ENCODE measurements at places on chromosomes 16 and 17.

- DNase-seq = no peak
Measured at GRCh38 chr17:34822007-34822739, 139.1 kb downstream of the CCT6B start.

GRCh38 chr17:37844158-37844976 is 79.8 kb upstream of the TBC1D3K start:
- peak; percentile 93 for DNase-seq

GRCh38 chr16:871562-872345 is 71.2 kb upstream of the GNG13 start:
- DNase-seq = no peak

- DNase-seq = peak; percentile 12
Measured at GRCh38 chr17:80292521-80292971, 31.9 kb downstream of the RNF213 start.

GRCh38 chr16:30069611-30070462 is 4.3 kb downstream of the ALDOA start:
- DNase-seq = no peak

DNA sequence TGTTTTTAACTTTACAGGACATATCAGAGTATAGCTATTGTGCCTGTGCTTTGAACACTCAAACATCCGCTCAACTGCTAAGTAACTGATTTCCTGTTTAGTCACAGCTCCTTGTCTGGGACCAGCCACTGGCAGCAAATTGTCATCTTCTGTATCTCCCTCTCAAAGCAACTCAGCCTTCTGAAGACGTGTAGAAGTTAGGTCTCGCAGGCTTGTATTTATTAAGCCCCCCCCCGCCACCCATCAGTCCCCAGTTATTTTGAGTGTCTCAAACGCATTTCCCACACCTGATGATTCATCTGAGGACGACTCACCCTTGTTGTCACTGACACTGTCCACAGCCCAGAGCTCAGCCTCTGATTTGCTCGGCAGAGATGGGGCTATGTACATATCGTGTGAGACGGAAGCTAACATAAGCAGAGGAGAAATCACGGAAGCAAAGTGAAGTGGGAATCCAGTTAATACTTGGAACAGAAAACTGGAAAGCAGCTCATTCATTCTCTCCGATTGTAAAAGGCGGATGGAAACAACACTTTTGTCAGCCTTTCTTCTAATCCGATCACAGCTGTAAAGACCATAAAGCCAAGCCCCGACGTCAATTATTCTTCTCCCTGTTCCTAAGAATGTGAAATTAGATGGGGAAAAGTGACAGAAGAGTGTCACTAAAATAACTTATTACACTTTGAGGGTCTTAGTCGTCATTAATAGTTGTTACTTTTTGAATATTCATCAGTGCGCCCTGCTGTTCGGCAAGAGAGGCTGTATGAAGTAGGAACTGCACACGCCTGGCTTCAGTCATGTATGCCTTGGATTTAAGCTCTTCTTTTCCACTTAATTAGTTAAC is 64.2 kb downstream of the PITPNC1 start:
- peak; percentile 77 for DNase-seq

- DNase-seq = no peak
Measured at GRCh38 chr17:32689348-32689747, 187.6 kb downstream of the MYO1D start.

GRCh38 chr17:56217921-56218320 is 64.6 kb downstream of the ANKFN1 start:
- no peak for DNase-seq

DNA sequence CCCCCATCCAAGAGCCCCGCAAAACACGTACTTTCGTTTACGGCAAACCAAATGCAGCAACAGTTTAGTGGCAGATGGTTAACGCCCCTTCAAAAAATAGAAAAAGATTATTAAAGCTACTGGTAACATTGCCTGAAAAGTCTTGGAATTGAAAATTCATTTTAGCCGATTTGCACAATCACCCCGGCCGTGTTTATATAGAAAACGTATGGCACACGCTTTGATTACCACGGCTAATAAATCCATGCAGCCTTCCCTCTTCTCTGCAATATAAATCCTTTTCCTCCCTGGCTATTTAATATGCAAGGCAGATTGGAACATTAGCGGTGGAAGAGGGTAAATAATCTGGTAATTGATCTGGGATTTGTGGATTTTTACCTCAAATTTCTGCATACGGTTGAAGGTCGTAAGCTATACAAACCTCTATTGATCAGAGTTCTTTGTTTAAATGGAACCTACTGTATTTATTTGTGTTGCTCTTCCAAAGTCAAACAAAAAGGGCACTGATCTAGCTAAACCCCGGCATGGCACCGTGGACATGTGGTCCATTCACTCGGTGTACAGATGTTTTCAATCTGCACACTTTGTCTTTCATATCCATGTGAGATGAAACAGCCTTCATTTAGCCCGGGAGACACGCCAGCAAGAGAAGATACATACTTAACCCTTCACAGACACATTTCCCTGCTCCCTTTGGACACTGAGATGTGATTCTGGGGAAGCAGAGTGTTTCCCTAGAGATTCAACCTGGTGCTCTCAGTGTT is 238.1 kb upstream of the MAF start:
- DNase-seq = no peak

- DNase-seq = no peak
Measured at GRCh38 chr17:28711723-28712031, at the start of gene PROCA1. TSS of gene PROCA1 (minus strand) at chr17:28711888. CDS start at chr17:28711660, 228 bp downstream.

DNA sequence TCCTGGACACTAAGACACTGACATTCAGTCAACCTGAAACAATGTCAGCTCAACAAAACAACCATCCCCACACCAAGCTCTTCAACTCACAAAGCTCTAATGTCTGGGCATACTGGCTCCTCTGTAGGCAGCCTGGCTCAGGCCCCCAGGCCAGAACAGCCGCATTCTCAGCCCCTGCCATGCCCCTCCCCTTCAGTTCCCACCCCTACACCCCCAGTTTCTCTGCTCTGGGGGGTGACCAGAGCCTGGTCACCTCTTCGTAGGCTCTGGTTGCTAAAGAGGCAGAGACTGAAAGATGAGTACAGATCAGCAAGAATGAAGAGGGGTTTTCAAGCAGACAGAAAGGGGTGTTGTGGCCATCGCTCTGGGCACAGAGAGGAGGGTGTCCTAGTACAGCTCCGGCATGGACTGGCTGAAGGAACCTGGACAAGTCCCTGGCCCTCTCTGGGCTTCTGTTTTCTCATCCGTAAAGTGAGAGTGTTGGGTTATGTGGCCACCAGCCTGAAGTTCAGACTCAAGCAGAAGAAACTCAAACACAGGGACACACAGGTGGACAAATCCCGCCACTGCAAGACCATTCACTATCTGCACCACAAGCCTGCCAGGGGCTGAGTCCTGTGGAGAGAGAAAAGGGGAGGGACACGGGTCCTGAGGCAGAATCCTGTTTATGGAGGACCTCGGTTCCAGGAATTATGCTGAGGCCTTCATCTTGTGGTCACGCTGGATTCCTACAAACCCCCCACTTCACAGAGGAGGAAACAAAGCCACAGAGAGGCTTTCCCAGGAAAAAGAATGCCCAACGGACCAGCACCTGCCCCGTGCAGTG is 987 bp upstream of the SLC4A1 start:
- DNase-seq = peak; percentile 2

- no peak for DNase-seq
Measured at GRCh38 chr16:81564421-81564911, 119.9 kb downstream of the CMIP start.

GRCh38 chr16:72847187-72848027 is 200.5 kb downstream of the ZFHX3 start:
- peak; percentile 29 for DNase-seq

DNA sequence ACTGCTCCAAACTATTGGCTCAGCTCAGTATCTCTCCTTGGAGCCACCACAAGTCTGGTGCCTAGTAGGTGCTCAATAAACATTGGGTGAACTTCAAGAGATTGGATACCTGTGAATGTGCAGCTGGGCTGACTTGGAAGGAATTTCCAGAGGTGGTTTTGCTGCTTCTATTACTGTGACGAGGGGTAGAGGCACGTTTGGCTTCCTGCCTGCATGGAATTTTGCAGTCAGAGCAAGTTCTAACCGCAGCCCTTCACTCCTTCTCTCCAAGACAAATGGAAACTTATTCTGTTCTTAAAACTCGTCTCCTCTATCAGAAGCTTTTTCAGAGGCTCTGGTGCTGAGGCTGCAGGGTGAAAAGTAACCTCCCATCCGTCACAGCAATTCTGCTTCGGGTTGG is 342.5 kb downstream of the CPPED1 start:
- no peak for DNase-seq

DNA sequence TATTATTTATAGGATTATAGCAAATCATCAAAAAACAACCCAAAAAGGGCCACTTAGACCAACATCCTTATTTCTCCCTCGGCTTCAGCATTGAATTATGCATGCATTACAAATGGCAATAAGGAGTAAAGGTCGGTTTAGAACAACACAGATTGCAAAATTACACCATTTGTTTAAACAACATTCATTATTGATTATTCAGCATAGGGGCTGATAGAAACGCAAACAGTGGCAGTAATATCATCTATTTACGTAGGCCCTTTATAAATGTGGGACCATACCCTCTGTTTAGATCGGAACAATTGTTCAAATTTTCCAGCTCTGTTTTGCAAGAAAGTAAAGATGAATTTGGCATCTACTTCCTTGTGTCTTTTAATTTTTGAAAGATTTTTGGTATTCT is 153.3 kb downstream of the WWOX start:
- DNase-seq = no peak

DNA sequence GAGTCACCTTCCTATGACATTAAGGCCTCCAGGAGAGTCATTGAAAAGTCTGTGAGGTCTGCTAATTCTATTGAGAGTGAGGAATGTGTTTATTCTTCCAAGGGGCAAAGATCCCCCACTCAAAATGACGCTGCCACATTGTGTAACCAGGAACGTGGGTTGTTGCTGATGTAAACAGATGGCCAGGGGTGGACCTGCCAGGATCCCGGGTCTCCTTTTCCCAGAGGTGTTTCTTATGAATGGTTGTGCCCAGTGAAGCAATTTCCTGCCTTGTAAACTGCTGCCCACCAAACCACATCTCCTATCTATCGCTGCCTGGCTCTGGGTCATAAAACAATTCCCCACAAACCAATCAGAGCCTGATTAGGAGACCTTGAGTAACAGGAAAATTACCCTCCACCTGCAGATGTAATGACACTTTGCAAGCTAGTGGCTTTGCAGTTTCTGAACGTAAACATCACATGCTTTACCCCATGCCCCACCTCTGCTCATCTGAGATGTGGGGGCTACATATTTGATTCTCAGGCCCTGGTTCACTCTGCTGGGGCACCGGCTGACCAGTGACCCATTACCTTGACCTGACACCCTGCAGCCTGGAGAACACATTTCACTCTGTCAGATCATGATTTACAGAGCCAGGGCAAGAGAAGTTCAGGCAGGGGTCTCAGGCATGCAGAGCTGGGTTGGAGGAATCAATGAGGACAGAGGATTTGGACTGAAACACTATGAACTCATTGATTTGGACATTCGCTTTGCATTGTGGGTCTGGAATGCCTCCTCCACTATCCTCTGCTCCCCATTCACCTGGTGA is 33.1 kb upstream of the DDX52 start:
- DNase-seq = no peak

- no peak for DNase-seq
Measured at GRCh38 chr17:16512011-16512410, 20.0 kb upstream of the LRRC75A start.

DNA sequence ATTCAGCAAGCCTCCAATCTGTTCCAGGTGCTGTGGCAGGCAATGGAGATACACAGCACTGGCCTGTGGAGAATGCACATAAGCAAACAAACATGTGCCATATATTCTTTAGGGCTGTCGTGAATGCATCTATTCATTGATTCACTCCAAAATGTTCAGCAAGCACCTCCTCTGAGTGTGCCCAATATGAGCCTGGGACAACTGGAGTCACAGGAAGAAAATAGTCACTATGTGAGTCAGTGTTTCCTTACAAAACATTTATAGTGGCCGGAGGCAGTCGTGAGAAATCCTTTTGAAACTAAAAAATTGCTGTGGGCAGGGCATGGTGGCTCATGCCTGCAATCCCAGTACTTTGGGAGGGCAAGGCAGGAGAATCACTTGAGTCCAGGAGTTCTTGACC is 310.1 kb downstream of the CA10 start:
- no peak for DNase-seq
